T47D (cell line): ENCODE measurements at places on chromosomes 12 and 14.

DNA sequence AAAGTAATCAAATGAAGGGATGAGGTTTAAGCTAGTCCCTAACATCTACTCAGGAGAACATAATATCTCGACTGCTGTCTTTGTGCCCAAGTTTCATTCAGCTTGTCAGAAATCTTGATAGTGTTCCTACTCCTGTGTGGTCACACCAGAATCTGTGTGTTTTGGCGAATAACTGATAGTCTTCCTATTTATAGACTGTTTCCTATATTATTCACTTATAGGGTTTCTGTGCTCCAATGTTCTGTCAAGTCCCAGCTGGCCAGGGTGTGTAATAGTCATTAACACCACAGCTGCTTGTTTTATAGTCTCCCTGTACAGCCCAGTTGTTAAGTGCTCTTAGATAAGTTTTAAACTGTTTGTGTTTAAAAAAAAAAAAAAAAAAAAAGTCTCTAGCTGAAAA lies 45.9 kb downstream of the GPR135 start:
- DNase-seq: no peak

GRCh38 chr14:92963301-92964123 lies 40.6 kb downstream of the CHGA start:
- peak; percentile 30 for DNase-seq

GRCh38 chr12:6039894-6040601 lies 84.4 kb downstream of the VWF start:
- DNase-seq: peak; percentile 58

GRCh38 chr12:40946612-40947194 lies 241.4 kb upstream of the PDZRN4 start:
- DNase-seq: peak; percentile 57

- no peak for DNase-seq
Observed at GRCh38 chr12:82605115-82605514, 81.6 kb upstream of the TMTC2 start.
